ENCODE measurements at places on chromosomes 16 and 17.

- no peak for DNase-seq
Observed at GRCh38 chr17:82808921-82809905, 30.6 kb downstream of the ZNF750 start.

GRCh38 chr16:5900046-5900445, 802.5 kb upstream of the EEF2KMT start:
- DNase-seq: no peak

DNA sequence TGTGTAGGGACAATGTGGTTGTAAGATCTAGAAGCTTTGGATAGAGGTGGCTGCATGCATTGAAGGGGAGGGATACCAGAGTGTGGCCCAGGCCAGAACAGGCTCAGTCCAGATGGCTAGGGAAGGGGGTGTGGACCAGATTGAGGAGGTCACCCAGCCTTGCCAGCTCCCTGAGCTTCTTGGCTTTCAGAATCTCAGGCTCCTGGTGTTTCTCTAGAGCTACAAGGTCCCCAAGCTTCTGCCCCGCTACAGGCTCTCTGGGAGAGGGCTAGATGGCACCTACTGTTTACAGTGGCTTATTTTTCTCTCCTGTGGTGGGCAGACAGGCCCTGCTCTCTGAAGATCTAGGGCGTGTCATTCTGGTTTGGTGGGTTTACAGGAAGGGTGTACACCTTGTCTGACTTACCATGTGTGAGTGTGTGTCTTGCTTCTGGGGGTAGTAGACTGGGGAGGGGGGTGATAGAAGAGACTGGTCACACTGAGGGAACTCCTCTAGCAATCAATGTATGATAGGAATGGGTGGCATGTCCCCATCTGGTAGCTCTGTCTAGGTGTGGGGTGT, 1.1 kb downstream of the RARA start:
- no peak for DNase-seq

DNA sequence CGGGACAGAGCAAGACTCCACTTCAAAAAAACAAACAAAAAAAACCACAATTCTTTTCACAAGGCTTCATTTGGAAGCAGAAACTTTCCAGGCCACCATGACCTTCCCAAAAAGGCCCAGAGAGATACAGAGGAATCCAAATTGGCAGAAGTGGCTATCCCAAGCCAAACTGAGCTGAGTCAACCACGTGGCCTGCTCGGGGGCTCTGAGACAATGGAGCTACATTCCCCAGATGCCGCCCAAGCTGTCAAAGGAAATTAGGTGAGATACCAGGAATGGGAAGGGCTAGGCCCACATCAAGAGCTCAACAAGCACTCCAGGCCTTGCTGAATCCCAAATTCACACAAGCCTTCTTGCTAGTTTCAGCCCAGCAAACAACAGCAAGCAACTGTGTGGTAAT, 5.7 kb upstream of the EXOSC6 start:
- no peak for DNase-seq

DNA sequence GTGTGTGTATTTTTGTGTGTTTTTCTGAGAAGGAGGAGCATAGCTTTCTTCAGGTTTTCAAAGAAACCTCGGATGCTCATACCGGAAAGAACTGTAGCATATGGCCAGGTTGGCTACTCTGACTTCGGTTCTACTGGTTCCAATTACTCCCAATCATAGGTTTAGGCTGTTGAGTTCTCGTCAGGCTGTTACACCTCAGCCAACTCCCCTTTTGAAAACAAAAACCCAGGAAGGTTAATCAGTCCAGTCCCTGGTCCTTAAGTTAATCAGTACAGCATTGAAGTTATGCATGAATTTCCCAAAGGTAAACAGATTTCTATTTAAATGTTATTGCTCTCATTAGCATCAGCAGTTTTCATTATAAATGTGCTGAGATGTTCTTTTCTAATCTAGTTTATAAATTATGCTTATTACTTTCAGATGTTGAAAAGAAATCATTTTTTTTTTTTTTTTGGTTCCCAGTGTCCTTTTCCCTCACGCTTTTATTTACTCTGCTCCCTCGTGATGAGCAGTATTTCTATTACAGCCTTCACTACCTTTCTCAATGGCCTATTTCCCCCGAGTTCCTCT, 111.0 kb downstream of the NPIPB5 start:
- no peak for DNase-seq

GRCh38 chr16:28280881-28281836, 11.2 kb upstream of the SBK1 start:
- peak; percentile 52 for DNase-seq

DNA sequence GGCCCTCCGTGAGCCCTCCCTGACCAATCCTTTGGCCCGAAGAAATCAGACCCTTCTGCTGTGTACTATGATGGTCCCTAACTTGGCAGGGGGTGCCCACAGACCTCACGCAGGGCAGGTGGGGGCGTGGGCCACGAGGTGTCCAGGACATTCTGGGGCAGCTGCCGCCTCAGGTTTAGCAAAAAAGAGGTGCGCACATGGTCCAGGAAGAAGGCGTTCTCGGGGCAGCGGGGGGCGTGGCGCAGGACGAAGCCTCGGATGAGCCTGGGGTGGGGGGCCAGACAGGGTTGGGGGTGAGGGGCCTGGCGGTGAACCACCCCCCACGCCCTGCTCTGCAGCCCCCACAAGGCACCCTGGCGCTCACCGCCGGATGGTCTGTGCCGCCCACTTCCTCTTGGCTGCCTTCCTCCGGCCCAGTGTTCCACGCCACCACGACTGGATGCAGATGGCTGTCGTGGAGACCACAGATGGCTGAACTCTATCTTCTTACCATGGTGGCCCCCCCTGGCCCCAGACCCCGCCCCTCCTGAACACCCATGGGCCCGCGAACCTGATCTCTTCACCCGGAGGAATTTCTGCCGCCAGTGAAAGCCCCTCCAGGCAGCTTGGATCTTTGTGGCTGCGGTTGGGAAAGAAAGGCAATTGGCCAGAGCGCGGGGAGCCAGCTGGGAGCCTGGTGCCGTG, 14.2 kb upstream of the CRK start:
- DNase-seq: peak; percentile 49

- no peak for DNase-seq
Observed at GRCh38 chr16:71347146-71347545, 11.4 kb upstream of the CALB2 start.

- DNase-seq: no peak
Observed at GRCh38 chr16:11557801-11558200, 28.9 kb downstream of the LITAF start.

All from hematopoietic multipotent progenitor cell treated with erythropoietin and hydrocortisone succinate and interleukin-3 and kit ligand, for 4 days (in vitro differentiated cells).